ENCODE measurements at places on chromosomes 5 and 9.

GRCh38 chr5:82673057-82673809 lies 395.1 kb upstream of the RPS23 start:
- no peak for DNase-seq

DNA sequence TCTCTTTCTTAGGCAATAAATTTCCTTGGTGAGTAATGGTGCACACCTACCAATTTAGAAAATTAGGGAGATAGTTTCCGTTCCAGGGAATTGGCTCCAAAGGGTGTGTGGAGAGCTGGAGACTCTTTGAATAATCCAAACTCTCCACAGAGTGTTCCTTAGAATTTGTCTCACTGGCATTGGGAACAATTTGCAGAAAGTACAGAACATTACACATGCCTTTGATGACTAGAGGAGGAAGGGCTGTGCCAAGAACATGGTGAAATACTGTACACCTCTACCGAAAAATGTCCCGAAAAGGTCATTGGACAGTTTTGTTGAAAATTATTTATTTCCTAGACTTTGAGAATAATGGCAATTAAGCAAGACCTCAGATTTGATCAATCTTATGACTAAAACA lies 214.2 kb upstream of the MPDZ start:
- DNase-seq: no peak

GRCh38 chr5:150316320-150316719 lies 13.6 kb upstream of the ARSI start:
- no peak for DNase-seq

GRCh38 chr5:96318569-96319110 lies 114.4 kb downstream of the PCSK1 start:
- no peak for DNase-seq

- no peak for DNase-seq
Observed at GRCh38 chr9:131660466-131661405, 79.1 kb downstream of the RAPGEF1 start.

DNA sequence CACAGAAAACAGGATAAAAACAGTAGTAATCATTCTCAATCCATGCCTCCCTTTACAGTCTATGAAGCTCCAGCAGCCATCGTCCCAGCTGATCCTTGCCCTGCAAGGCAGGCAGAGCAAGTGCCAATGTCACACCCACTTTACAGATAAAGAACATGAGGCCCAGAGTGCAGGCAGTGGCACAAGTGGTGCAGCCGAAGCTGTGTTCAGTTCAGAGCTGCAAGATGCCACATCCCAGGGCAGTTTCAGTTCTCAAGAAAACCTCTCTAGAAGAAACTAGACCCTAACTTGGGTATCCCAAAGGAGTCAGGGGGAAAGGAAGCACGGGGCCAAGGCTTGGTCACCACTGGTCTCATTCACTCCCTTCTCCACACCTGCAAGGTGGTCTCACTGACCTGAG lies 34.6 kb upstream of the CPLX2 start:
- no peak for DNase-seq

- DNase-seq: no peak
Observed at GRCh38 chr9:135506327-135507103, 6.0 kb downstream of the MRPS2 start.

DNA sequence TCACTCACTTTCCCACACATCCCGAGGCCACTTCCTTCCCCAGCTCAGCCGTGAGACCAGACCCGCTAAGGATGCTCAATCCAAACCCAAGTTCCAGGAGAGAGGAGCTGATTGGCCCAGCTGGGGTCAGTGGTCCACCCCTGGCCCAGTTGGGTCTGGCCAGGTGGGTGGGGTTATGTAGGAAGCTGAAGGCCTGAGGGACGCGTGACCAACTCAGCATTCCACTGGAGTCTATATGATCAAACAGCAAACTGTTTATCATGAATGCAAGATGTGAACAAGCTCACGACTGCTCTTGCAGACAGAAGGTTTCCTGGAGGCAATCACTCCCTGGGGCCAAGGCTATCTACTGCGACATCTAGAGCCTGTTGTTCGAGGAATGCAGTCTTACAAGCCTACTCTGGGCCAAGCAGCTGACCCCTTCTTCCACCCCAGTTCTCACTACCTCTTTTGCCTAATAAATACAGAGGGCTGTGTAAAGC lies 4.9 kb upstream of the RAPGEF1 start:
- DNase-seq: no peak

DNA sequence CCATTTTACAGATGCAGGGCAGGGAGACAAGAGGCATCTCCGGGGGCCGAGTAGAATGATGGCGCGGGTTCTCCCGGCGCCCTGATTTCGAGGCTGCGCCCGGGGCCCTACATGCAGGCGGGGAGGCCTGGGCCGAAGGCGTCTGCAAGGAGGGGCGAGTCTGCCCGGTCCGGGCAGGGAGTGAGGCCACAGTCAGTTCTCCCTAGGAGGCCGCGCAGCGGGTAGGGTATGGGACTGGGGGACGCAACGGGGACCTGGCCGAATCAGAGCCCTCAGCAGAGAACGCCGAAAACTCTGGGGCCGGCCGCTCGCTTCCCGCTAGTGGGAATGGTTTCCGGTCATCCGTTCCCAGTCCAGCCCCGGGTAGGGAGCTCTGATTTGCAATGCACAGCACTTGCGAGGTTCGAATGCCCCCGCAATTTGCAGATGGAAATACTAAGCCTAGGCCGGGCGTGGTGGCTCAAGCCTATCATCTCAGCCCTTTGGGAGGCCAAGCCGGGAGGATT lies 6.4 kb downstream of the TLX3 start:
- DNase-seq: no peak

GRCh38 chr9:109709866-109710265 lies 70.1 kb upstream of the PALM2AKAP2 start:
- DNase-seq: no peak

GRCh38 chr9:89592963-89593726 lies 11.7 kb upstream of the GADD45G start:
- DNase-seq: no peak

DNA sequence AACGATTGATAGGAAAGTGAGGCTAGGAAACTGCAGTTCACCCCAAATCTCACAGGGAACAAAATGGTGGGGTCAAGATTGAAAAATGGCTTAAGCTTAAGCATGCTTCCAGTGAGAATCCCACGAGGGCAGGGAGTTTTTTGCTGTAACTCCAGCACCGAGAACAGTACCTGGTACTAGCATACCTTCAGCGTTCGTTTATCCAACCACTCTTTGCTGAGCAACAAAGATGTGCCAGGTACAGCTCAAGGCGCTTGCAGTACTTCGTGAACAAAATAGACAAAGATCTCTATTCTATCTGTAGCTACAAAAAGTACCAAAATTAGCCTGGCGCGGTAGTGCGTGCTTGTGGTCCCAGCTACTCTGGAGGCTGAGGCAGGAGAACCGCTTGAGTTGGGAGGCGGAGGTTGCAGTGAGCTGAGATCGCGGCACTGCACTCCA lies 778 bp upstream of the PPP6C start:
- no peak for DNase-seq

- DNase-seq: no peak
Observed at GRCh38 chr5:27594141-27594540, 555.8 kb upstream of the CDH9 start.

DNA sequence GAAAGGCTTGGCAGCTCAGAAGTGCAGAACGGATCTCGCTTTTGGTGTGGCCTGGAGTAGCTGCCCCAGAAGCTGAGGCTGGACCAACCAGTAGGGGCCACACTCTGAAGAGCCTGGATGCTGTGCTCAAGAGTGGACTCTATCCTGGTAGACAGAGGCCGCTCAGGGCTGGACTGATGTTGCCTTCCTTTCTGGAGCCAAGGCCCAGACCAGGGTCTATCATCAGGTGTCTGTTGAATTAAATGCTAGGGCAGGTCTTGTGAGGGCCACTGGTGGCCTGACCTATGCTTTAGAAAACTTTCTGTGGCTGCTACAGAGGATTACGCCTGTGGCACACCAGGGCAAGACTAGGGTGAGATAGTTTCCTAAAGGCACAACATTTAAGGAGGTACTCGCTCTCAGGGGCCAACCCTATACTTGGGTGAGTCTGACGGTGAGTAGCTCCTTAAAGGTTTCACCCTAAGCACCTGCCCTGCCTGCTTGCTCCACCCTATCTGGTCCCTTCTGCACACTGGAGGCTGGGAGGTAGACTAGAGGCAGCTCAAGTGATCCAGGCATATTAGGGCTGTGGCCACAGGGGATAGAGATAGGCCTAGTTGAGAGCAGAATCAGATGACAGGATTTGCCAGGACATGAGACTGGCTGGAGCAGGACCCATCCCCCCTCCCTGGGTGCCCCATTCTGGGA lies 9.8 kb upstream of the IRF1 start:
- DNase-seq: no peak

DNA sequence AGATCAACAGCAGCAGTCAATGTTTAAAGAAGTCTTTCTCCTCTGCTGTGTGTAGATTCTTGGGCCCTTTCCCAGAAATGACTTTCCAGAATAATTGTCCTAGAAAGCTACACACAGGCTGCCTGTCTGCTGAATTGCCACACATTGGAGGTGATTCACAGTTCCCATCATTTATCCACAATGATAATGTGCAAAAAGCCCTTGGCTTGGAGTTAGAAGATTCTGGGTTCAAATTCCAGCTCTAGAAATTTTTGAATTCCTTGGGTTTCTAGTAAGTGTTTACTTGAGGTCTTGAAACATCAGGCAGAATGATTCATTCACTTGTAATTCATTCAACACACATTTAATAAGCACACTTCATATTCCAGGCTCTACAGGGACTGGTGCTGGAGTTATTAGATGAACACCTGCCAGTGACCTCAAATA lies 28.6 kb upstream of the EPB41L4B start:
- DNase-seq: no peak

DNA sequence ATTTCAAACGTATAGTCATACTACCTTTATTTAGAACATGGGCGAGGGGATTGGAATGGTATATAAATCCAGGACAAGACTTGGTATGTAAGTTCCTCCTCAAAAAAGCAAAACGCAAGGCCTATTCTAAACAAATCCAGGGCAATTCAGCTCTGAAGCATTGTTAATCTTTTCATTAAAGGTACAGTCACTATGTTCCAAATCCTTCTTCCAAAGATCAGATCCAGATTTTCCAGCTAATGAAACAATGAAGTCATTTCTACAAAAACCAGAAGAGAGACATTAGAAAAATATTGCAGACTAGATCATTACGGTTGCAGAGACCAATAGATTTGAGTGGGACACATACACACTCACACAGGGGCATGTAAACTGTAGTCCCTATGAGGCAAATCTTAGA lies 116.1 kb upstream of the BNC2 start:
- no peak for DNase-seq

- DNase-seq: no peak
Observed at GRCh38 chr9:107756091-107756490, 266.5 kb upstream of the KLF4 start.

Measured in cortex of kidney (tissue), 1 donor.